Fibroblast of lung (primary cell): ENCODE measurements at places on chromosomes 6 and 20. TPM values are rescaled to one million over a fixed set of nuclear protein-coding genes. Genes with fewer than 3 reads are reported as not detected.

DNA sequence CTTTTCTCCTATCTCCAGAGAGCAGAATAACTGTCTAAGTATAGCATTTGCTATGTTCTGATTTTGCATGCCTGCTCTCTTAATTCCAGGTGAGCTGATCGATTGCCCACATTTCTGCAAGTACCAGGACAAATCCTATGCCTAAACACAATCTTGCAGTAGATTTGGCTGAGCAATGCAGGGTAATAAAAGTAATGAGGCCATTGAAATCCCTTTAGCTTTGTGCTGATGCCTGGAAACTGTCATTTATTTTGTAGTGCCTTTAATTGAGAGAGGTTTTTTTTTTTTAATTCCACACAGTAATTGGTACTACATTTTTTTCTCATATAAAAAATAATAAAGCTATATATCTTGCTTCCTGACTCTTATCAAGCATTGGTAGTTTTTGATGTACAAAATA lies 252.3 kb downstream of the NKAIN2 start:
- no peak for DNase-seq

DNA sequence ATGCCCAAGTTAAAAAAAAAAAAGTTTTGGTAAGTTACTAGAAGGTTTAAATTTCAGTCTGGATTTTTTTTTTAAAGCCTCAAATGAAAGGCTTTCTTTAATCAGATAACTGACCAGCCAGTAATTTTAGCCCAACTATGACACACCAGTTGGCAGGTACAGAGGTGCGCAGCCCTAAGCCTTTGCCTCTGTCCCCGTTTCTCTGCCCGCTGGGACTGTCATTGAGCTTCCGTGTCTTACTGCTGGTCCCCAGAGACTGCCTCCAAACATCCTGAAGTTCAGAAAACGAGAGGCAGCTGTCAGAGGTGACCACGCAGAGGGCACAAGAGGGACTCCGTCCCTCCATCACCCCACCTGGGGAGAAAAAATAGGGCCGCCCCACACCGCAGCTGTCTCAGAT lies 118.2 kb downstream of the RPS12 start:
- DNase-seq, result no peak

TNFAIP3 gene
- total RNA-seq, result 3.9 and 7.8 TPM in 2 replicates

NDRG3 gene
- 19.3 and 37.8 TPM in 2 replicates for total RNA-seq

FGD2 gene
- total RNA-seq, result not detected in 2 replicates
